ENCODE measurements at places on chromosomes 2 and 18.

GRCh38 chr2:234911271-234911670, 40.5 kb upstream of the SH3BP4 start:
- DNase-seq: no peak

DNA sequence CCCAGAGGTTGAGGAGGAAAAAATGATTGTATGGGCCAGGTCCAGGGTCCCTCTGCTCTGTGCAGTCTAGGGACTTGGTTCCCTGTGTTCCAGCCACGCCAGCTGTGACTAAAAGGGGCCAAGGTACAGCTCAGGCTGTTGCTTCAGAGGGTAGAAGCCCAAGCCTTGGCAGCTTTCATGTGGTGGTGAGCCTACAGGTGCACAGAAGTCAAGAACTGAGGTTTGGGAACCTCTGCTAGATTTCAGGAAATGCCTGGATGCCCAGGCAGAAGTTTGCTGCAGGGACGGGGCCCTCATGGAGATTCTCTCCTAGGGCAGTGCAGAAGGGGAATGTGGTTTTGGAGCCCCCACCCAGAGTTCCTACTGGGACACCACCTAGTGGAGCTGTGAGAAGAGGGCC, 10.6 kb upstream of the MBP start:
- DNase-seq: no peak

- no peak for DNase-seq
Observed at GRCh38 chr2:106866641-106867040, 19.3 kb downstream of the ST6GAL2 start.

DNA sequence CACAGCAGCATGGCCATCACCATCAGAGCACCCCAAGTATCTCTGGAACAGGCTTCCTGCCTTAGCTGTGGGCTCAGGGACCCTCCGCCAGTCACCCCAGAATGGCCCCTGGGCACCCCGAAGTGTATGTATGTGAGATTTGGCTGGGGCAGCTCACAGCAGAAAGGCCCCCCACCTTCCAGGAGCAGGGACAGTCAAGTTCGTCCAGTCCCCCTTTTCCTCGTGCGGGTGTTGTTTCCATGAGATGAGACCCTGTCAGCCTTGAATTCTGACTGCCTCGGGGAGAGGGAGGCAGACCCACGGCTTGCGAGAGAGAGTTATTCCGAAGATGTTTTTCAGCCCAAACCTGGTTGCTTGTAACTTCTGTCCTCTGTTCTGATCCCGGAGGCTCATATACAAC, 290.9 kb upstream of the HDAC4 start:
- no peak for DNase-seq
